AG04449 (cell line): ENCODE measurements at places on chromosomes 5 and 9.

GRCh38 chr5:123964884-123965283 lies 452.9 kb downstream of the CSNK1G3 start:
- DNase-seq = peak; percentile 12

DNA sequence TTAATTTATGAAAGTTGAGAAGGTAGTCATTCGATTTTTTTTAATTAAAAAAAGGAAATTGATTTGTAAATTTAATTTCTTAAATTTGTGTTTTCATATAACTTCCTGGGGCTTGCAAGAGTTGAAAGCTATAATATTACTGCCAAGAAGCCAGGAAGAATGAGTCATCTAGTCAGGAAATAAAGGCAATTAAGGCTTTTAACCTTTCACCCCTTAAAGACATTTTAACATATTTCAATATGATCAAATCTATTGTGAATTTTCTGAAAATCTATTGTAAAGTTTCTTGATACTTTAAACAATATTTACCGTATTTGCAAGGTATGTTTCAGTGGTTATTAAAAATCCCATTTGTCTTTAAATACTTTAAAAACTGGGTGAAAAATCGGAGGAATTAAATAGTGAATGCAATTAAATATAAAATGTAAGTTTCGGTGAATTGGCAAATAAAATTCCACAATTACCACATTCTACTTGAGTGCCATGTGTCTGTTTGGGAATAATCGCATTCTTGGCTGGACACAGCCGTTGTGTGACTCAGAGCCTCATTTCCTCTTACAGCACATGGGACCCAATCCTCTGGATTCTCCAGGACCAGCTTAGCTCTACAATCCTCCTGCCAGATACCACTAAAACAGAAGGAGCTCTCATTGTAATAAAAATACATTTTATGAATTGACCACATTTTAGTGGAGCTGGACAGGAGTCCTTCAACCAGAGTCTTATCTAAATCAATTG lies 310.7 kb downstream of the HCN1 start:
- DNase-seq = no peak

GRCh38 chr9:91606255-91606995 lies 182.8 kb upstream of the NFIL3 start:
- DNase-seq = no peak

GRCh38 chr9:129773262-129774048 lies 20.6 kb upstream of the PTGES start:
- DNase-seq = no peak

DNA sequence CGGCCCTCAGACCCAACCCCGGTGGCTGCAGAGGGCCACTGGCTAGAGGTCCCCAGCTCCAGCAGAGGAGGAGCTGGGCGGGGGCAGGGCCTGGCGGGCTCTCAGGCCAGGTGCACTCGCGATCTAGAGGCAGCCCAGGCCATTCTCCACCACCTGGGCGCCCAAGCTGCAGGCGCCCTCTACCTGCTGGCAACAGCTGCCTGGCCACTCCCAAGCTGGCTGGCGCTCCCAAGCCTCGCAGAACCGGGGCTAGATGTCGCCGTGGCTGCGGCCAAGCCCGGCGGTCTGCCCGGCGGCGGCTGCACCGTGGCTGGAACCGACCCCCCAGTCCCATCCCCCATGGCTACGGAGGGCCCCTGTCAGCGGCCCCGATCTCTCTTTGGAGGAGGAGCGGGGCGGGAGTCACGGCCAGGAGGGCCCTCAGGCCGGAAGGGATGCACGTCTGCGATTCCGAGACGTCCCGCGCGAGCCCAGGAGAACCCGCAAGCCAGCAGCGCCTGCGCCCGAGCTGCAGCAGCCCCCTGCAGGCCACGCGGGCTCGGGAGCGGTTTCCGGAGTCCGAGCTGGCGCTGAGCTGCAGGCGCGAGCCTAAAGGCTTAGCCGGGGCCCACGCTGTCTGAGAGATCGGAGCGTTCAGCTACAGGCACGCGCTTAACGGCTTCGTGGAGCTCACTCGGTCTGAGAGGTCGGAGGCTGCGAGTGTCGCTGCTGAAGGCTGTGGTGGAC lies 44.3 kb upstream of the BICD2 start:
- DNase-seq = no peak

GRCh38 chr5:51047369-51047768 lies 335.9 kb upstream of the ISL1 start:
- DNase-seq = no peak

DNA sequence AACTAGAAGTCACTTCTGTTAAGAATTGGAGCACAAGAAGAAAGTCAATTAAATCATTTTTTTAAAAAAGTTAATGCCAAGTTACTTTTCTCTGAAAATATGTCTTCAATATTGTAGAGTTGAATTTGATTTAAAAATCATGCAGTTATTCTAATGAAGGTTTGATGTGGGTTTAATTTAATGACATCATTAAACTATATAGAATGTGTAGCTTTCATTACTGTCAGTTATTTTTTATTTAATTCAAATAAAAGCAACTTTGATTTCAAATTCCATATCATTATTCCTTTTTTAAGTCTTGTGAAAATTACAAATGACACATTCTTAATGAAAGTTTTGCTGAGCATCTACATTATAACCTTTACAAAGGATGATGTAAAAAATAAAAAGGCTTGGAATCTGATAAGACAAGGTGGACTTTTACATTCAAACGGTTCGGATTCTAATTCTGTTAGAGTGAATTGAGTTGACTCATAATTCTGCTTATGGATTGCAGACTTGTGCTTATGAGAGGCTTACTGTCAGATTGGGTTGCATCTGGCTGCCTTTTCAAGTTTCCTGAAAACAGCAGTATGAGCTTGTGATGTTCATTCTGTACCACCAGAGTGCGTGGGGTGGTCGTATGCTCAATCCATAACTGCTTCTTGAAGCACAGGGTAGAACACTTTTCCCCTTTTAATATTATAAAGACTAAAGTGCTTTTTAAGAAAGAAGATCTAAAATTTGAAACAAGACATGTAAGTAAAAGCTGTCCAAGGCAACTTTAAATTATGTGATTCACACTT lies 253.0 kb upstream of the ARRDC3 start:
- DNase-seq = no peak

- DNase-seq = no peak
These were observed 1312.6 kb upstream of the DMAC1 start for GRCh38 chr9:9112001-9112720.

DNA sequence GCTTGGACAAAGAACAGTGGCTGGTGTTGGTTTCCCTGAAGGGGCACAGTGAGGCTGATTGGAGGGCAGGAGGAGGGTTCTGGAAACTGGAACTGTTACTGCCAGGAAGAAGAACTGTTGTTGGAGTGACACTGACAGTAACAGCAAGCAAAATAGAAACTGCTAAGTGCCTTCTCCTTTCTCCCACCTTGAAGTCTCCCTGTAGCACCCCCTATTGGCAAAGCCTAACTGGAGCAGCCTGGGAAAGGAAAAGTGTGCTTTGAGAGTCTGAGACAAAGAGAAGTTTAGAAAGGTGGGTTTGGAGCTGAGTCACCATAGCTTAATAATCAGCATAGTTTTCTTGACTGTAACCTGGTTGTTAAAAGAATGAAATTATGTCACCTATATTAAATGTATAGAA lies 2.5 kb upstream of the TMEM174 start:
- no peak for DNase-seq

DNA sequence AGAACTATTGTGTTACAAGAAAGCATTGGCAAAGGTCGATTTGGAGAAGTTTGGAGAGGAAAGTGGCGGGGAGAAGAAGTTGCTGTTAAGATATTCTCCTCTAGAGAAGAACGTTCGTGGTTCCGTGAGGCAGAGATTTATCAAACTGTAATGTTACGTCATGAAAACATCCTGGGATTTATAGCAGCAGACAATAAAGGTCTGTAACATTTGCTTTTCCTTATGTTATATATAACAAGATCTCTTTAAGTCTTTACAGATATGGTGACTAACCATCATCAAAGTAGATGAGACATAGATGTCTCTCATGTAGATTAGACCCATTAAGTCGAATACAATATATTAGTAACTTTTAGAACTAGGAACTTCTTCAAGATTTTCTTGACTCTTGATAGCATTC lies 33.0 kb downstream of the TGFBR1 start:
- no peak for DNase-seq

GRCh38 chr9:18255158-18255629 lies 218.8 kb upstream of the ADAMTSL1 start:
- DNase-seq = peak; percentile 41

DNA sequence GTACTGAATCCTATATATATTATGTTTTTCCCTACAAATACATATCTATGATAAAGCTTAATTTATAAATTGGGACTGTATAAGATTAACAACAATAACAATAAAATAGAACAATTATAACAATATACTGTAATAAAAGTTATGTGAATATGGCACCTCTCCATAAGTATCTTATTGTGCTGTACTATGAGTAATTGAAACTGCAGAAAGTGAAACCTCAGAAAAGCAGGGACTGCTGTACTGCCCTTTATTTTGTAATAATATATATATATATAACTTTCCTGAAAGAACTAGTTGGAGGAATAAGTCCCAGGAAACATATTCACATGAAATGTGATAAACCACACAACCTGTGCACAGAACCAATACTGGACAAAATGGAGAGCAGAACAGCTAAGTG lies 77.3 kb downstream of the PAM start:
- DNase-seq = no peak

- no peak for DNase-seq
These were observed 20.9 kb downstream of the IPPK start for GRCh38 chr9:92649007-92649406.

DNA sequence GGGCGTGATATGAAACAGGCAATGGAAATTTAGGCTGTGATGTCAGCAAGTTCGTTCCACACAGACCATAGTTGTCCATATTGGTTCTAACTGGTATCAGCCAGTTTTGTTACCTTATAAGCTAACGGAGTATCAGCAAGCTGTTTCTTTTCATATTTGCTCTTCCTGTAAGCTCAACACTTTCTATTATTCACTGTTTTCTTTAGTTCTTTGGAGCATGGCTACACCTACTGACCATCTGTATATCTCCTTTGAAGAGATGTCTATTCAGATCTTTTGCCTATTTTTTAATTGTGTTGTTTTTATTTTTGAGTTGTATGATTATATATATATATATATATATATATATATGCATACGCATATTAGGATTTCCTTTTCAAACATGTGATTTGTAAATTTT lies 1057.2 kb upstream of the CDH10 start:
- DNase-seq = no peak

DNA sequence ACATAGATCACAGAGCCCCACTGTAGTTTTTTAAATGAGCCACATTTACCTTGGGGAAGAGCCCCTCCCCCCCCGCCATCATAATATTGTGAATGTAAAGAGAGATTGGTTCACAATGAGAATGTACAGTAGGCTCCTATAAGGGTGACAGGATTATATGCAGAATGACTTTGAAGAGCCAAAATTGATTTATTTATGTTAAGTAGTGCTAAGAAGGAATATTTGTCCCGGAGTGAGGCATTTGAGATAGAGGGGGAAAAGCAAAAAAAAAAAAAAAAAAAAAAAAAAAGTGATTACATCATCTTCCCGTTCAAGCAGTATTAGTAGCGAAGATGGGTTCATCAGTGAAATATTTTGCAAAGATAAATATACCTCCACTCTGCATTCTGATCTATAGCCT lies 73.9 kb downstream of the PIK3R1 start:
- DNase-seq = no peak

DNA sequence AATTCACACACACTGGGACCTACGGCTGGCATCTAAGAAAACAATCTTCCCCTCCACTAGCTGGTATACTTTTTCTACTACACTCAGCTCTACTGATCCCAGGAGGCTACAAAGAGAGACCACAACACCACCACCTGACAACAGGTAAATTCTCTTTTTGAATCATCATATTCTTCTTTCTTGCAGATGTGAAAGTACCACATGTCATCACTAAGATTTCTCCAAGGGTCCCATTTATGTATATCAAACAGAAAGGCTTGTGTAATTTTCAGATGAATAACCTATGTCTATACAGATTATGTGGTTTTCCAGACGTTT lies 25.1 kb downstream of the PUM3 start:
- DNase-seq = no peak

DNA sequence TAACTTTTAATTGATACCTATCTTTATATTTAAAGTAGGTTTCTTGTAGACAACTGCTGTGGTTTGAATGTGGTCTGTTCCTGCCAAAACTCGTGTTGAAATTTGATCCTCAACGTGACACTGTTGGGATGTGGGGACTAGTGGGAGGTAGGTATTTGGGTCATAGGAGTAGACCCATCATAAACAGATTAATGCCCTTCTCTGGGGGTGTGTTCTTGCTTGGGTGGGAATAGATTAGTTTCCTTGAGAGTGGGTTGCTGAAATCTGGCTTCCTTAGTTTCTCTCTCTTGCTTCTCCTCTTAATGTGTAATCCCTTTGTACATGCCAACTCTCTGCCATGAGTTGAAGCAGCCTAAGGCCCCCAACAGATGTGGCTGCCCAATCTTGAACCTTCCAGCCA lies 34.6 kb upstream of the IPPK start:
- no peak for DNase-seq

DNA sequence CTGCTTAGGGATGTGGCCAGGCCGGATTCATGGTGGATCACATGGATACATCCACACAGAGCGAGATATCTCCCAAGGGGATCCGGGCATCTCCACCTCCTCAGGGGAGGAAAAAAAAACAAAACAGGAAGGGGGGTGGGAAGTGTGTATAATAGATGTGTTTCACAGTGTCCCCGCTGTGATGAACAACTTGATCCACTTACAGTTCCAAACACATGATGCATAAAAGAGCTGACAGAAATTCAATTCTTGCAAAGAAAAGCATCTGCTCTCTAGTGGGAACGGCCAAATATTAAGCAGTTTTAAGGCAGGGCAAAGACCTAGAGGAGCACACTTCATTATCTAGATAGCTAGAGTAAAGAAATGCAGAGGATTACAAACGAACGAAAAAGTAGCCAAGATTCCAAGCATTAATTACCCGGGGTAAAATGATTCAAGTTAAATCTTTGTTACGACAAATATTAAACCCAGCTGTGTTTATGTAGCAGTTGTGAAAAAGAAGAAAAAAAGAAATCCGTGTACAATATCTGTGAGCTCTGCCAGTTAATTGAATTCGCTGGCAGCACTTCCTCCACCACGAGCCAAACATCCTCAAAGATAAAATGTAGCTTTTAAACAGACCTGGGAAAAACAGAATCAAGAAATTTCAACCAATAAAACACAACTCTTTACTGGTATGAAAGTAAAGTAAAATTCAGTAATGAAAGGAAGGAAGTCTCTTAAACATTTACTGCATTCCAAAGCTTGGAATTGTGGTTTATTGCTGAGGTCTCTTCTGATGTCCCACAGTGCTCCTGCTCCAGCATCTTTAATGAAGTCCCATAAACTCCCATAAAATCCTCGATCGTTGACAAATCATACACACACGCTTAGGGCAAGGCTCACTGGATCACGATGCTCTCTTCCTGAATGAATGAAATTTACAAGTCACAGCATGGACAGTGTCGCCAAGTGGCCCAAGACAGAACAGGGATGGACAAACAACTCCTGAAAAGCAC lies 213.0 kb downstream of the CRB2 start:
- peak; percentile 9 for DNase-seq
